EL (cell line): ENCODE measurements at places on chromosomes 1 and 21.

DNA sequence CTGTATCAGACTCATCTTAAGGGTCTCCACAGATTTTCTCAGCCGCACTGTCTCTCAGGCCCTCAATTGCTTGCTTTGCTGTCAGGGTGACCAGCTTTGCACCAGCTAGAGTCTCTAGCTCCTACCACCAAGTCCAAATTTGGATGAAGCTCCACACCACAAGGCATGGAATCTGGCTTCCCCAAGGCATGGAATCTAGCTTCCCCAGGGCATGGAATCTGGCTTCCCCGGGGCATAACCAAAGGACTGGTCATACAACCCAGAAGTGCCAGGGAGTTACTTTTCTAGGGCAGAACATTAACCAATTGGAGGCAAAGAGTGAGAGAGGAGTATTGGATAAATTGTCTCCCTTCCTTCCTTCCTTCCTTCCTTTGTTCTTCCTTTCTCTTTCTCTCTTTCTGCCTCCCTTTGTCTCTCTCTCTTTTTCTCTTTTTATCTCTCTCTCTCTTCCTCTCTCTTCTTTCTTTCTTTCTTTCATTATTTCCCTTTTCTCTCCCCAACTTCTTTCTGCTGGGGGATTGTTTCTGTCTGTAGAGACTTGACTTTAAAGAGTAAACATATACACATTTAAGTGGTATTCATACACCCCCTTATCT is 76.9 kb upstream of the HAO2 start:
- no peak for DNase-seq

DNA sequence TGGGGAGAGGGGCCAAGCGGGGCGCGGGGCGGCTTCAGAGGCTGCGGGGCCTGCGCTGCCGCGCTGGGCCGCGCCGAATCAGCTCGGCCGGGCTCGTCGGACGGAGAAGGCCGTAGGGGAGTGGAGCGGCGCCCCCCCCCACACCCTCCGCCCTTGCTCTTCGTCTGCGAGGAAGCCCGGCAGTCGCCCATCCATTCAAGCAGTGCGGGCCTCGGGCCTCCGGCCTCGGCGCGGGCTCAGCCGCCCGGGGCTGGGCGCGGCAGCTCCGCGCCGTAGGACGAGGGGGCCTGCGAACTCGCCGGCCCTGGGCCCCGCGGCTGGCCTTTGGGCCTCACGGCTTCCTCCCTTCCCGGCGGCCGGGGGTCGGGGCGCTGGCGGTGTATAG is 564 bp downstream of the CTPS1 start:
- no peak for DNase-seq

- no peak for DNase-seq
Measured at GRCh38 chr1:232911027-232911599, 39.3 kb upstream of the NTPCR start.

DNA sequence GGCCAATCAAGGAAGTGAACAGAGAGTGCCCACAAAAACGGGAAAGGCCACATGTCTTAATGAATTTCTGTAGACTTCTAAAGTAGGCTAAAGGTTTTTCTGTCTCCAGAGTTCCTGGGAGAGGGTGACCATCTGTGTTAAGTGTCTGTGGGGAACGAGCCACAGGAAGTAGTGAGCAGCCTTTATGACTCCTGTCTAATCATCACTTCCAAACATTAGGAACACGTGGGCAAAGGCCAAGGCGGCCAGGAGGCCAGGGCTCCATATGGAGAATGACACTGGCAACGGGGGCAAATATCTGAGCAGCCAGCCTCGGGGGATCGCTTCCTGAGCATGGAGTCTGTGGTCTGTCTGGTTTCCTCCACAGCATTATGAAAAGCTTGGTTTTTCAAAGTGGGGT is 7.1 kb downstream of the FAM89A start:
- no peak for DNase-seq

DNA sequence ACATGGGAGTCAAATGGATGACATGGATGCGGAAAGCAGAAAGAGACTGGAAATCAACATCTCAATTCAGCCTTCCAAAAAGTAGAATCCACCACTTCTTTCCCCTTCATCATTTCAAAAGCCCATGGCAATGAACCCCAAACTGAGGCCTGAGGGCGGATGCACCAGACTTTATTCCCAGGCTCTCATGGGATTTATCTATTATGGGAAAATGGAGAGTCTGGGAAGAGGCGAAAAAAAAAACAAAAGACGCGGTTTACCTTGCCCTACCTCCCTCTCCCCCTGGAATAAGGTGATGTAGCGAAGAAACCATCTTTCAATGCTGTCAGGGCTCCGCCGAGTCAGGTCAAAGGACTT is 624 bp downstream of the KIFAP3 start:
- no peak for DNase-seq

DNA sequence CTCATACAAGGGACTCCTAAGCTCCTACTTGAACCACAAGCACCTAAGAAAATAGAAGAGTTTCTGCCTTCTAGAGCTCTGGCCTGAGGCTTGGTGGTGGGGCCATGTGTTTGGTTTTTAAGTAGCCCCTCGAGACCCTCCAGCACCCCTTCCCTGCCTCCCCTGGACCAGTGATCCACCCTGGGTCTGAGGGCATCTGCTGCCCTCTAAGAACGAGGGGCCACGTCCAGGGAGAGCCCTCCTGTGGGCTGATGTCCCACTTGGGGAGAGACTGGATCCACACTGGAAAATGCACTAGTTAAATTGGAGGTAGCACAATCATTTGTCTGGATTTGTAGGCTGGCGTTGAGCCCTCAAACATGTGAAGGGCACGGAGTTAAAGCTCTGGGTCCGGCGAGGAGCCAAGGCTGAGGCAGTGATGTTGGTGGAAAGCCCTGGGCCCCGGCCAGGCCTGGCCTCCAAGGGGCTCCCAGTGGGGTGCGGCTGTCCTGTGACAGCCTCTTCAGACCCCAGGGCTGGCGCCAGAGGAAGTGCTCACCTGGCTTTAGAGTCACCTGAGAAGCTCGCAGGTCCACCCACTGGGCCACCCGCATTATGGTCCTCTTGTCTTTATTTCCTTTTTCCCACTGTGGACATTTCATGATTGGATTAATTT is 65.2 kb downstream of the SLC37A1 start:
- no peak for DNase-seq

DNA sequence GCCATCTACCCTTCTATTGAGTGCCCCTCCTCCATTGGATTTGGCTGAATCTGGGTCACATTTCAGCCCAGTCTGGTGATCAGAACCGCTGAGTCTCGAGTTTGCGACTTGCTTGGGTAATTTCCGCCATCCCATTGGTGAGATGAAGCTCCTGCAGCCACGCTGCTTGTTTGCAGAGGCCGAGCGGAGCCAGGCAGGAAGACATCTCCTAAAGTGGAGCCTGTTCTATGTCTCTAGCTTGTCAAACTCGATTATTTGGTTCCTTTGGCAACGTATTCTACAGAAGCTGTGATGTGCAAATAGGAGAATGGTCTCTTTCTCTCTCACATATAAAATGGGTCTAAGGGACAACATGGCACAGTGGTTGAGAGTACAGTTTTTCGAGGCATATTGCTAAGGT is 206.8 kb upstream of the PLXNA2 start:
- no peak for DNase-seq

- no peak for DNase-seq
Measured at GRCh38 chr1:156584813-156585212, 5.3 kb downstream of the TTC24 start.

DNA sequence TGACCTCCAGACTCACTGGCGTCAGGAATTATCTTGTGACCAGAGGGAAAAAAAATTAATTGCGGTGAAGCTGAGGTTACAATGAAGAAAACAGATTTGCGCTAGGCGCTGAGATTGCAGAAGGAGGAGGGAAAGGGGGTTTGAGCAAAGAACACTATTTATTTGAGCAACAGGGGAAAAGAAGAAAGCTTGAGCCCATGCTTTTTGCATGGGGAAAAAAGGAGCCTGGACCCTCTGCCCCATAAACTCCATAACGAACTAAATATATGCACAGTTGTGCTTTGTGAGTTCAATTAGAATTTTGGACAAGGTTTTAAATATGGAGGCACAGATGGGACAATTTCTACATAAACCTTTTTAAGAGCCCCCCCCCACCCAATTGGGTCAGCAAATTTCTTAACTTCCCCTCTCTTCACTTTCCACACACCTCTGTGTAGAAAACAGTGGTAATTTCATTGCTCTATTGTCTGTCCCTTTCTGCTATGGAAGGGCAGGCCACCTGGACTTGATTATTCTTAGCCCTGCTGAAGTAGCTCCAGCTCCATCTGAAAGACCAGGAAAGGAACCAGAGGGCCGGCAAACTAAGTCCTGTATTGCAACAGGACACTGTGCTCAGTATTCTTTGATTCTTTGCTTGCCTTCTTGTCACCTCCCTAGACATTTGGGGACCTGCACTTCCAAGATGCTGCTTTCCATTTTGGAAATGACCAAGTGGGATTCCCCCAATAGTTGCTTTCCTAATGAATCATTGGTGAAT is 862 bp upstream of the ID3 start:
- peak; percentile 52 for DNase-seq
